ENCODE measurements at places on chromosomes 3 and 15.

DNA sequence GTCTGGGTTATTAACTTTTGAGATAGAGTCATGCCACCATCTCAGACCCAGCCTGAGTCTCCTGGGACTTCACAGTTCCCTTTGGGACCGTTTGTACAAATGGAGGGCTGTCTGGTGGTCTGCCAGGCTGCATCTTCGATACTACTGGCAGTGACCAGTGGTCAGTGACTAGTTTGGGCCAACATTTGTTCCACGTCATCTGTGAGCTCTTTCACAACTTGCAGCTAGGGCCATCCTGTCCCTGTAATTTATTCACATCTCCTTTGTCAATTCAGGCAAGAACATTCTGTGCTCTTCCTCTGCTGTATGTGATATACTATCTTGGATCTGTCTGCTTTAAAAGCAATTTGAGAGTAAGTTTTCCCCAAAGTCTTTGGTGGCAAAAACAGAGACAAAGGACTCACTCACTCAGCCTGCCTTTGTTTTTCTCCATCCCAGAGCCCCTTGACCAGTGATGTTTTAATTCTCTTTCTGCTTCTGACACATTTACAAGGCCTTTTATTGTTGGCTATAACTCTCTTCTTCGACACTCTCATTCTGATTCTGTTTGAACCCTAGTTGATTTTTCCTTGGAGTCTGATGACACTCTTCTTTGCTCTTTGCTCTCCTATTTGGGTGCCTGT lies 353.4 kb downstream of the EPHB1 start:
- DNase-seq: no peak

GRCh38 chr3:6679510-6679909 lies 181.4 kb upstream of the GRM7 start:
- DNase-seq: no peak

DNA sequence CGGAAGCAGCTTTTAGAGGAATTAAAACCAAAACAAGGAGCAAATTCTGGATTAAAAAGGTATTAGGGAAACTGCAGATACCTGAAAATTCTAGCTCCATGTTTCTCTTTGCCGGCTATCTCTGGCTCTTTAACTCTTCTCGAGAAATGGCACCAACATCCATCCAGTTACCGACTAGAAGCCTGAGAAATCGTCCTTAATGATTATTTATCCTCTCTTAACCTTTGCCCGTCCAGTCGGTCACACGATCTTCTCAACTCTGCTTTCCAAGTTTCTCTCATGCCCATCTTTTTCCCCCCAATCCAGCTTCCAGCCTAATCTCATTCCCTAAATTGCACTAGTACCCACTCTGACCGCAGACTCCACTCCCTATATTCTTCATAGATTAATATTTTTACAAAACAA lies 596 bp upstream of the SGO1 start:
- no peak for DNase-seq

- DNase-seq: no peak
These were observed 66.4 kb downstream of the RFTN1 start for GRCh38 chr3:16447135-16447534.

GRCh38 chr3:181915551-181915950 lies 203.8 kb downstream of the SOX2 start:
- DNase-seq: no peak
